Lower lobe of right lung (tissue), 2 donors: ENCODE measurements at places on chromosomes 11 and 22. TPM values are rescaled to one million over a fixed set of nuclear protein-coding genes. Genes with fewer than 3 reads are reported as not detected.

Gene HSCB
- total RNA-seq, result 13.4 TPM

Gene FUT4
- 7.1 TPM for total RNA-seq

Gene MS4A12
- not detected for total RNA-seq

GRCh38 chr11:64020976-64021756, 14.6 kb upstream of the FLRT1 start:
- H3K36me3 ChIP-seq, result no peaks in the 10 kb centered on the region
- no peaks in the 10 kb centered on the region for H3K27me3 ChIP-seq
- H3K27ac ChIP-seq, result no peak overlapping the region
- no peak overlapping the region for H3K4me3 ChIP-seq

GRCh38 chr11:130606178-130606577, 157.7 kb downstream of the ADAMTS15 start:
- H3K27me3 ChIP-seq, result no peaks in the 10 kb centered on the region
- peak overlapping the region; percentile 18 for H3K27ac ChIP-seq
- H3K36me3 ChIP-seq, result no peaks in the 10 kb centered on the region
- no peaks in the 10 kb centered on the region for H3K4me1 ChIP-seq
- no peak overlapping the region for H3K4me3 ChIP-seq

DNA sequence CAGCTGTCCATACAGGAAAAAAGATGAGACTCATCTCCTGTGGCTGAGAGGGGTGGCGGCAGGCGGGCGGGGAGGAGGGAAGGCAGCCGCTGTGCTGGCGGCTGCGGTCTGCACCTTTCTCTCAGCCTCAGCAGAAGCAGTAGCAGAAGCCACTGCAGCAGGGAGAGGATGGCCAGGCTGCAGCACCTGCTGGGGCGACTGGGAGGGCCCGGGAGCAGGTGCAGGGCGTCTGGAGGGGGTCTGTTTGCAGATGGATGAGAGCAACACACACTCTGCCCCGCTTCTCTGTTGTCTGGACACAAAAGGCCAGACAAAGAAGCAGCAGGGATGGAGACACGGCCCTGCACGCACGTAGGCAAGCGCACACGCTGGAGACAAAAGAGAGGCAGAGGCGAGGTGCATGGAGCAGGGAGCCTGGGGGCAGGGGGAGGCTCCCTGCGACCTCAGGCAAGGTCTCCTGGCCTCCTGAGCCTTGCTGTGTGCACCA, 9.3 kb upstream of the MIAT start:
- no peaks in the 10 kb centered on the region for H3K36me3 ChIP-seq
- DNase-seq, result no peak
- H3K4me1 ChIP-seq, result peaks cover 48% of the 10 kb centered on the region
- H3K27ac ChIP-seq, result no peak overlapping the region

DNA sequence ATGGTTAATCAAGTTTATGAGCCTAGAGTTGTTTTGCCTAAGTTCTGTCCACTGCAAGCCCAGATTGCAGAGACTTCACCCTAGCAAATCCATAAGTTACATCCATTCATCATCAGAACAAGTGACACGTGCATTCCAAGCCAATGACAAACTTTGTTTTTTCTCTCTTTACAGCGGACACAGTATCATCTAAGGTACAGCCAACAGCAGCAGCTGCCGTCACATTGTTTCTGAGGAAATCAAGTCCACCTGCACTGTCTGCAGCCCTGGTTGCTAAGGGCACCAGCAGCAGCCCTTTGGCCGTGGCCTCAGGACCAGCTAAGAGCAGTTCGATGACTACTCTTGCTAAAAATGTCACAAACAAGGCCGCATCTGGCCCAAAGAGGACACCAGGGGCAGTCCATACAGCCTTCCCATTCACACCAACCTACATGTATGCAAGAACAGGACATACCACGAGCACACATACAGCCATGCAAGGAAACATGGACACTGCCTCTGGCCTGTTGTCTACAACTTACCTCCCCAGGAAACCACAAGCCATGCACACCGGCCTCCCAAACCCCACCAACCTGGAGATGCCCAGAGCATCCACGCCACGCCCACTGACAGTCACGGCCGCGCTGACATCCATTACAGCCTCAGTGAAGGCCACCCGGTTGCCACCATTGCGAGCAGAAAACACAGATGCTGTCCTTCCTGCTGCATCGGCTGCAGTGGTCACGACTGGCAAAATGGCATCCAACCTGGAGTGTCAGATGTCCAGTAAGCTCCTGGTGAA, 155.8 kb downstream of the C11orf91 start:
- H3K36me3 ChIP-seq, result no peaks in the 10 kb centered on the region
- no peak for DNase-seq
- no peak overlapping the region for H3K4me3 ChIP-seq
- H3K27me3 ChIP-seq, result no peaks in the 10 kb centered on the region
- H3K4me1 ChIP-seq, result no peaks in the 10 kb centered on the region
- no peak overlapping the region for H3K27ac ChIP-seq

GRCh38 chr22:36027579-36027934, 1.1 kb downstream of the RBFOX2 start:
- H3K4me3 ChIP-seq, result peak overlapping the region; percentile 71
- no peaks in the 10 kb centered on the region for H3K27me3 ChIP-seq
- DNase-seq, result no peak
- H3K27ac ChIP-seq, result peak overlapping the region; percentile 74

DNA sequence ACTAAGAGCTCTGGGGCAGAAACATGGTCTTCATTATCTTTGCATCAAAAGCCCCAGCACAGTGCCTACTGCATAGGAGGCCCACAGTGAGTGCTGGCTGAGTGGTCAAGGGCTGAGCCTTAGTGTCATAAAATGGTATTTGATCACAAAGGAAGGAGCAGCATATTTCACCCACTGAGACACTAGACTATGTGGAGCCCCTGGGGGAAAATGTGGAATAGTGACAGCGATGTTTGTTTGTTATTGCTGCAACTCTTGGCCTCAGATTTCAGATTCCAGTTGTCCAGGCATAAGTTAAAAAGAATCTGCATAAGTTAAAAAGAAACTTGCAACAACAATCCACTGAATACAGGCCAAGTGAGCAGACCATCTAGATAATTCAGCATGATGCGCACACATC, 7.0 kb downstream of the KIRREL3 start:
- H3K4me1 ChIP-seq, result peaks cover 4% of the 10 kb centered on the region
- no peak overlapping the region for H3K4me3 ChIP-seq
- no peaks in the 10 kb centered on the region for H3K36me3 ChIP-seq
